ENCODE measurements at places on chromosomes 7 and 10.

GRCh38 chr10:123782549-123782948 is 109.1 kb downstream of the CPXM2 start:
- peak; percentile 59 for DNase-seq

DNA sequence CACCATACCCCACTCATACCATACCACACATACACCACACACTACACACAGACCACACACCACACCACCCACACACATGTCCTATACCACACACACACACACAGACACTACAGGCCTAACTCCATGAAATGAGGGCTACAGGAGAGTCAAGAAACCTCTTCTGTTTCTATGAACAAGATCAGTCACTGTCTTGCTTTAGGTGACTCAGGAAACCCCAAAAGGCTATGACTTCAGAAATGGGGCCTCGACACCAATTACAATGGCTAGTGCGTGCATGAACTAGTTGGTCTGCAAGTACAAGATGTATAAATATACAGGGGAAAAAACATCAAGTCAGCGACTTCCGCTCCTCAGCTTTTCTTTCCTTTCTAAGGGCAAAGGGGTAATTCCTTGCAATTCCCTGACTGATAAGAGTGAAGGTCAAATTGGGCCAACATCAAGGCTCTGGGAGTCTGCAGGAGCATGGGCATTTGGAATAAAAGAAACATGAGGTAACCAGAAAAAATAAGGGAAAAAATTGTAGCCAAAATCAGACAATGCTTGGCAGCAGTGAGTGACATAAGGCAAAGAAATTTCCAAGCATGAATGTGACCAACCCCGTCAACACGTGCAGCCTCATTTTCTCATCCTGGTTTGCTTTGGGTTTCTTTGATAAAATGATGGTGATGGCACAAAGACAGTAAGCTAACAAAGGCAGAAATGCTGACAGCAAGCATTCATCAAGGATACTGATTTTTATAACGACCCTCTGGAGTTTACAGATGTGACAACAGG is 1.5 kb downstream of the PKD1L1 start:
- no peak for DNase-seq

- DNase-seq = no peak
Measured at GRCh38 chr7:30465046-30465810, 13.4 kb downstream of the NOD1 start.

DNA sequence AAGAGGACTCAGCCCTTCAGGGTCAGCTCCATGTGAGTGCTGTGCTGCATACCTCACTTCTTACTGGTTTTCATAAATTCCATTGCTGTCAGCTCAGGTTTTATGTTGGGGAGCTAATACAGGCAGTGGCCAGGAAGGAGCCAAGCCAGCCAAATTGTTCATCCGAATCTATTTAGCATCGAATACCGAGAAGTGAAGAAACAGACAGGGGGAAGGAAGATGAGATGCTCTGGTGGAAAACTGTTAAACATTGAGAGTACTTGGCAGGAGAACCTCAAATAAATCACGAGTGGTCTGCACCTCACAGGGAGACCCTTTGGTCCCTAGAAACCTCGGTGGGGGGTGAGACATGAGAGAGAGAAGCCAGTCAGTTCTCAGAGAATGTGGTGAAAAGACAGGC is 196.0 kb upstream of the TMEM72 start:
- no peak for DNase-seq

DNA sequence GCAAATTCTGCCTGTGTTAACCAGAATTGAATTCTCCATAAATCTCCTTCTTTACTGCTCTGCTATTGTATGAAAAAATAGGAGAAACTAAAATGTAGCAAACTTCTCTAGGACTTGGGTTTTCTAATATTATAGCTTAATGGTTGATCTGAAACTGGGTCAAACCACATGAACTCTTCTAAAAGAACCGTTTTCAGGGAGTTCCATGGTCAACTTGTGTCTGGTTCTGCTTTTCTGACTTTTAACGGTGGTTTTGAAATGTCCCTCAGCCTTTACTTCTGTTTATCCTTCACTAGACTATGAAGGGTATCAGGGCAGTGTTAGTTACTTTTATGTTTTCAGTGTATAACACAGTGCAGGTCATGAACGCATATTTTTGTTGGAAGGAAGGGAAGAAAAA is 242.2 kb downstream of the TSPAN12 start:
- no peak for DNase-seq

DNA sequence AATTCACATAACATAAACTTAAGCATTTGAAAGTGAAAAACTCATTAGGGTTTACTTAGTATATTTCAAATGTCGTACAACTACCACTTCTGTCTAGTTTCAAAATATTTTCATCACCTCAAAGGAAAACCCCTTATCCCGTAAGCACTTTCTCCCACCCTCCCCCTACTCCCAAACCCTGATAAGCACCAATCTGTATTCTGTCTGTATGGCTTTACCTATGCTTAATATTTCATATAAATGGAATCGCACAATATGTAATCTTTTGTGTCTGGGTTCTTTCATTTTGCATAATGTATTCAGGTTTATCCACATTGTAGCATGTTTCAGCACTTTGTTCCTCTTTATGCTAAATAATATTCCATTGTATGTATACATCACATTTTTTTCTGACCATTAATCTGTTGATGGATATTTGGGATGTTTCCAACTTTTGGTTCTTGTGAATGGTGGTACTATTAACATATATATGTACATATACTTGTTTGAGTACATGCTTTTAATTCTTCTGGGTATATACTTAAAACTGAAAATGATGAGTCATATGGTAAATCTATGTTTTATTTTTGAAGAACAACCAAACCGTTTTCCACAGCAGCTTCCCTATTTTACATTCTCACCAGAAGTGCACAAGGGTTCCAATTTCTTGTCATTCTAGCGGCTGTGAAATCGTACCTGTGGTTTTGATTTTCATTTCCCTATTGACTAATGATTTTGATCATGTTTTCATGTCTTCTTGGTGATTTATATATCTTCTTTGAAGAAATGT is 6.2 kb upstream of the STARD3NL start:
- no peak for DNase-seq

- DNase-seq = peak; percentile 63
Measured at GRCh38 chr10:101189461-101190401, 39.5 kb downstream of the LBX1 start.

- DNase-seq = peak; percentile 34
Measured at GRCh38 chr7:37394158-37394557, 54.5 kb downstream of the ELMO1 start.

GRCh38 chr7:66693331-66693730 is 47.2 kb upstream of the RABGEF1 start:
- no peak for DNase-seq

GRCh38 chr7:4683884-4684565 is 1.9 kb downstream of the FOXK1 start:
- peak; percentile 39 for DNase-seq

DNA sequence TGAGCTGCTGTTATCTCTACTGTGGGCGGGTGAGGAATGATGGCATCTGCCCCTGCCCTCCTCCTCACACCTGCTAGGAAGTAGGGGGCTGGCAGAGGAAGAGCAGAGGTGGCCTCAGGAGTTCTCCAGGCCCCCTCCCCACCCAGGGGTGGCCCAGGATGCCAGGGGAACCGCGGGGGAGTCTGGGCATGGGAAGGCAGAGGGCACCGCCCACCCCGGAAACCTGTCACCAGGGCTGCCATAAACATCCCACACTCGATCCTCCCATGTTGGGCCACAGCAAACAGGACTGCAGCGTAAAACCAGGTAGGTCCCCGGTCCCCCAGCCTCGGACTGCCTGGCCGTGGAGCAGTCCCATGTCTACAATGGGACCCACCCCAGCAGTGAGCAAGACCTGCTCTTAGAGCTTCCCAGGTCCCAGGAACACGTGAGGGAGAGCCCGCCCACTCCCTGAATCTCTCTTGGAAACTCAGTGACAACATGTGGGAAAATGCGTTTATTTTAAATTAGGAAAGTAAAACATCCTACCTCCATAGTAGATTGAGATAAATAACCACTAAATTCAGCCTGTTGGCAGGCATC is 23.4 kb downstream of the EBF3 start:
- DNase-seq = no peak

- no peak for DNase-seq
Measured at GRCh38 chr10:66021423-66021822, 904.4 kb upstream of the LRRTM3 start.

- no peak for DNase-seq
Measured at GRCh38 chr7:121280656-121281055, 48.1 kb upstream of the WNT16 start.

DNA sequence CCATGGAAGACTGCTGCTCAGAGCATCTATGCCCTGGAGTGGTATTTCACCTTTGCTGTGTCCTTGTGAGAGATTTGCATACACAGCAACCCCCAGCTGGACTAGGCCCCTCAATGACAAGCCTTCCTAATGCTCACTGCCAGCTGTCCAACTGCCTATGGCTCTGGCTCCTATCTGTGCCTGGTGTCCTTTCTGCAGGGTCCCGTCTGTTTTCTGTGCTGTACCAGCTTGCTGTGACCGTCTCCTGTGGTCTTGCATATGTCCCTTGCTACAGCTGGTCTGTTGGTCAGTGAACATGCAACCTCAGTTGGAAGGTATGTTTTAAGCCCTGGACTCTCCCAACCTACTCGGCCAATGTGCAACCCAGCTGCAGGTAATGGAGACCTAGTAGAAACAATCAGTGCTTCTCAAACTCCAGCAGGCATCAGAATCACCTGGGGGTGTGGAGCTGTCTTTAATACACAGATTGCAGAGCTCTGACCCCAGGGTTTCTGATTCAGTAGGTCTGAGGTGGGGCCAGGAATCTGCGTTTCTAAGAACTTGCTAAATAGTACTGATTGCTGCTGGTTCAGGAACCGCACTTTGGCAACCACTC is 306.4 kb upstream of the ZNF32 start:
- DNase-seq = no peak

DNA sequence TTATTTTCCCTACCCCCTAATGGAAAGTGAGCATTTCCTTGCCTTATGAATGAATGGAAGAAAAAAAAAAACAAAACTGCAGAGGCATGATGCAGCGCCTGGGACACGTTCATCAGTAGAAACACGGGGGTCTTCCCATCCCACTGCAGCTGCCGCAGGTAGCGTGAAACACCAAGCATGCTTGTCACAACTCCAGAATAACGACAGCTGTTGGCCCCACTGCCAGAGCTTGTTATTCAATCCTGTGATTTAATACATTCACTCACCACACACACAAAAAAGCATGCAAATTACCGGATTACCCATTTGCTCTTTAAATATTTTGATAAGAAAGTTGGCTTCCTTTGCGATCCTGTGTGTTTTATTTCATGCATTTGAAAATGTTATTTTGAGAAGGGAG is 48.4 kb upstream of the GNA12 start:
- no peak for DNase-seq

DNA sequence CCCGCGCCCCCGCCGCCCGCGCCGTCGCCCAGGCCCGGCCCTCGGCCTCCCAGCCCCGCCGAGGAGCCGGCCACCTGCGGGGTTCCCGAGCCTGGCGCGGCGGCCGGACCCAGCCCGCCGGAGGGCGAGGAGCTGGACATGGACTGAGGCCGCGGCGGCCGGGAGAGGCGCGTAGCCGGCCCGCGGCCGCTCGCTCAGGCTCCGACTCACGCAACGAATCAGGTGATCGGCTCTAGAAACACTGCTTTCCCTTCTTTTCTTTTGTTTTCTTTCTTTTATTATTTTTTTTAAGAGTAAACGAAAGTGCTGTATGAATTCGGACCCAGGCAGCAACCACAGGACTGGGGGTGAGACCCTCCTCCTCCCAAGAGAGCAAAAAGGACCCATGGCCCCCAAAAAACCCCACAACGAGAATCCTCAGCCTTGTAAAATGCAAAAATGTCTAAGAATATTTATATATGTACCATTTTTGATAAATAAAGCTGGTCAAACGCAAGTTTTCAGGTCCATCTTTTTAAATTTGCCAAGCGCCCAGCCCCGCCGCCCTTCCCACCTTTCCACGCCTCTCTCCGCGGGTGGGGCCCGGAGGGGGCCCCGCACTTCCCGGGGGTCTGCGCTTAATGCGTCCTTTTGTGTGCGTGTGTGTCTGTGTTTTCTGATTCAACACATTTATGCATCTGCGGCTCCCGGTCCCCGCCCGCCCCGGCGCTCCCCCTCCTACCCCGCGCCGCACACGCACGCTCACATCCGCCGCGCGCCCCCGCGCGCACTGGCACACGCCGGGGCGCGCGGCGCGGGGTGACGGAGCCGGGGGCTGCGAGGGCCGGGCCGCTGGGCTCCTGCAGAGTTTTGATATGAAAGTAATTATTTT is 4.4 kb downstream of the UNCX start:
- DNase-seq = no peak

GRCh38 chr10:103682631-103683030 is 172.7 kb downstream of the SH3PXD2A start:
- DNase-seq = no peak

DNA sequence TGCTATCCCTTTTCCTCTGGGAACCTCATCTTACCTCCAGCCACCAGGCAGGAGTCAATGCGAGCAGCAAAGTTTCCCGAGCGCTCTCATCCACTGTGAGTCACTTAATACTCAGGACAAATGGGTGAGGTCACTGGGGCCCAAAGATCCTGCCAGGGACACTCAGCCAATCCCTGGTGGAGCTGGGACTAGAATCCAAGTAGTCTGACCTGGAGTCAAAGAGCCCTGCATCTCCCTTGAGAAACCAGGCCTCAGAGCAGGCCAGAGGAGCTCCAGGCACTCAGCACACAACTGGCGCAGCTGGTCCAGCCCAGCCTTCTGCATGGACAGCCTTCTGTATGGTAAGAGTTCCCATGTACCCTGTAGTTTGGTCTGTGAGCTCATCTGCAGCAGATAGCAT is 142.3 kb downstream of the MAPK8 start:
- no peak for DNase-seq

GRCh38 chr7:7895004-7895650 is 73.5 kb upstream of the GLCCI1 start:
- DNase-seq = no peak

DNA sequence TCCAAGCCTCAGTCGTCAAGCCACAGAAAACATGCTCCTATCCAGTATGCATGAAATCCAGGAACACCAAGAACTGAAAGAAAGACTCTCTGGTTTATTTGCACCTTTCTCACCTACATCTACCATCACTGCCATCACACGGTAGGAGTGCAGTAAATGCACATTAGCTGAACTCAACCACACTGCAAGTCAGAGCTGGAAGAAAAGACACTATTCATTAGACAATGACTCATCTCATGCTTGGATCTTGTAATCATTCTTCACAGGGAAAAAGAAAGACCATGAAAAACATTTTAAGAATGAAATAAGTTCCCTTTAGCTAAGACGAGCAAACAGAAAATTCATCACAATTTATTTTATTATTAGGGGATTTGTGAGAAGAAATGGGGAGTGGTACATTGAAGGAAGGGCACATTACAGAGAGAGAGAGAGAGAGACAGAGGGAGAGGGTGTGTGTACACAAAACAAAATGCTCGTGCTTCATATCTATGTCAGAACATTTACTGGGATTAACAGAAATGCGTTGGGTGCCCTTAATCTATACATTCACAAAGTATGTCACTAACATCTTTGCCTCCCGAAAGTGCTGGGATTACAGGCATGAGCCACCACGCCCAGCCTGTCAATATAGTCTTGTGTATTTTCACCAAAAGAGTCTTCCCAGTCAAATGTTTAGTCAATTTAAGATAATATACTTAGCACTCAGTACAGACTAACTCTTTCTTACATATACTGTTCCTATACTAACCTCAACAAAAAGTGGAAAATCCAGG is 324.9 kb downstream of the PARD3 start:
- DNase-seq = no peak

GRCh38 chr10:62264702-62265436 is 3.8 kb downstream of the RTKN2 start:
- DNase-seq = peak; percentile 89

Data from ELF-1 (cell line).